NCI-H526 (cell line): ENCODE measurements at places on chromosomes 16 and 17.

DNA sequence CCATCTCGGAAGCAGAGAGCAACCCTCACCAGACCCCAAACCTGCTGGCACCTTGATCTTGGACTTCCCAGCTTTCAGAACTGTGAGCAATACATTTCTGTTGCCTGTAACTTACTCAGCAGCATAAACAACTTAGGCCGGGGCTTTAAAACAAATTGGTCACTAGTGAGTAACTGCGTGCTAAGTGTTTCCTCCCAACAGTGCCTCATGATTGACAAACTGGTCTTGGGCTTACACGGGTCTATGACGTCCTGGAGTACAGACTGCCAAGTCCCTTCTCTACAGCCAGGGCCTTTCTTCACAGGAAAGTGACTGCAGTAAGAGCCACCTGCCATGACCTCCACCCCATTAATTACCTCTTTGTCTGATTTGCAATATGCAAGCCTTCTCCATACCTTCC lies 136.7 kb downstream of the XYLT1 start:
- DNase-seq = no peak

- no peak for DNase-seq
These were observed 91.9 kb downstream of the CRISPLD2 start for GRCh38 chr16:84911486-84912216.

- no peak for DNase-seq
These were observed 43.2 kb downstream of the CLEC16A start for GRCh38 chr16:10987361-10988163.

DNA sequence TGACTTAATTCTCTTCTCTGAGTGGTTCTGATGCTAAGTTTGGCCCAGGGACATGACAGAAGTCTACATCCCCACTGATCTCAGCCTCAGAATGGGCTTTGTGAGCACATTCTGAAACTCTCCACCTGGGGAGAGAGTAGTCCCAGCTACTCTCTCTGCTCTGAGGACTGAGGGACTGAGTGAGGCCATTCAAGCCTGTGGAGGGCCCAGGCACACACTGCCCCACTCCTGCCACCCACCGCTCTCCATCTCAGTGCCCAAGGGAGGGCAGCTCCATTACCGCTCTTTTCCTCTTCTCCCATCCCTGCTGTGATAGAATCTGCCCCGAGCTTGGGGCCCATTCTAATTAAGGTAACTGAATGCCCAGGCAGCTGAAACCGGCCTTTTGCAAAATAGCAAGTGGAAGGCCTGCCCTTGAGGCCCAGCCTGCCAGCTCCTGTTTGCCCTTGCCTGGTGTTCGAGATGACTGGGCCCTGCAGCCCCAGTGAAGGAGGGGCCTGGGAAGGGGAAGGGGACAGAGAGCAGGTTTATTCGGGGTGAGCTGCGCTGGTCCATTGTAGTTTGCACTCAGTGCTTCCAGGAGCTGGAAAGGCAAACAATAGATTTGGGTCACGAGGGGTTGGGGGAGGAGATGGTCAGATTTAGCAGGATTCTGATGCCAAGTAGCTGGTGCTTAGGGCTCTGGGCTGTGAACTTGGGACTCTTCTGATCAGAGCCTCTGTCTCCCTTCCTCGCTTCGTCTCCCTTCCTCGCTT lies 76.2 kb downstream of the RAB11FIP4 start:
- peak; percentile 88 for DNase-seq

DNA sequence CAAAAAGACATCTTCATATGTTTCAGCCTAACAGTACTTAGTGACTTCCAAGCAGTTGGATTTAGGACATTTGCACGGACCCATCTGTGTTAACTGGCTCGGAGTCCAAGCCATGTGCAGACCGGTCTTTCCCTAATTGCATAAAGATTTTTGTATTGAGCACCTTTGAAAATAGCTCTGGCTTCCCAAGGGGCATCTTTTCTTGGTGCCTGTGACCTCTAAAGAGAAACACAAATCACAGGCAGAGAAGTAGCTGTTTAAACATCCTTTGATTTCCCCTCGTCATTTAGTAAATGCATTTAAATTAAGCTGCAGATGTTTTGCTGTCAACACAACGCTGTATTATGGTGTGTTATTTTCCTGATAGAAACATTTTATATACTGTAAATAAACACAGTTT lies 288.2 kb upstream of the SALL1 start:
- no peak for DNase-seq

GRCh38 chr16:9946022-9946720 lies 236.1 kb downstream of the GRIN2A start:
- DNase-seq = no peak

GRCh38 chr16:12398683-12399047 lies 405.0 kb downstream of the CPPED1 start:
- DNase-seq = no peak

DNA sequence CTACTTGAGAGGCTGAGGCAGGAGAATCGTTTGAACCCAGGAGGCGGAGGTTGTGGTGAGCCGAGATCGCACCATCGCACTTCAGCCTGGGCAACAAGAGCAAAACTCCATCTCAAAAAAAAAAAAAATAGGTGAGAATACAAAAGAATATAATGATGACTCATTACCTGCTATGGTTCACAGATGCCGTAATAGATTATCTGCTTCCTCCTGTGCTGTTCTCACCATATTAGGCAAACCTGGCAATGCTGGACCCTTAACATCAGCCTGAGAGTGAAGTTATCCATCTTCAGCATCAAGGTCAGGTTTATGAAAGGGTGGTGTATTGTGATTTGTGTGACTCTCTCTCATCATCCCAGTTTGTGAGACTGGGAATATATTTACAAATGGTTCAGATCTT lies 271.3 kb upstream of the CPHXL start:
- no peak for DNase-seq

- DNase-seq = no peak
These were observed 15.1 kb upstream of the SLC52A1 start for GRCh38 chr17:5050278-5050677.

- DNase-seq = no peak
These were observed 193.6 kb downstream of the MAP2K6 start for GRCh38 chr17:69608141-69608540.

GRCh38 chr16:13453938-13454553 lies 465.9 kb upstream of the ERCC4 start:
- DNase-seq = peak; percentile 51

- peak; percentile 21 for DNase-seq
These were observed 26.8 kb upstream of the ENDOV start for GRCh38 chr17:80388175-80388574.

DNA sequence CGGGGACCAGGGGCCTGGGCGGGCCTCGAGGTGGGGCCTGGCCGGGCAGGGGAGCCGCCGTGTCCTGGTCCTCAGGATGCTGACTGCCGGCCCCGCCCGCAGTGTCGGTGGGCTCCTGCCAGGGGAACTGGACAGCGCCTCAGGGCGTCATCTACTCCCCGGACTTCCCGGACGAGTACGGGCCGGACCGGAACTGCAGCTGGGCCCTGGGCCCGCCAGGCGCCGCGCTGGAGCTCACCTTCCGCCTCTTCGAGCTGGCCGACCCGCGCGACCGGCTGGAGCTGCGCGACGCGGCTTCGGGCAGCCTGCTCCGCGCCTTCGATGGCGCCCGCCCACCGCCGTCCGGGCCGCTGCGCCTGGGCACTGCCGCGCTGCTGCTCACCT lies 2.3 kb upstream of the PAQR4 start:
- DNase-seq = no peak

DNA sequence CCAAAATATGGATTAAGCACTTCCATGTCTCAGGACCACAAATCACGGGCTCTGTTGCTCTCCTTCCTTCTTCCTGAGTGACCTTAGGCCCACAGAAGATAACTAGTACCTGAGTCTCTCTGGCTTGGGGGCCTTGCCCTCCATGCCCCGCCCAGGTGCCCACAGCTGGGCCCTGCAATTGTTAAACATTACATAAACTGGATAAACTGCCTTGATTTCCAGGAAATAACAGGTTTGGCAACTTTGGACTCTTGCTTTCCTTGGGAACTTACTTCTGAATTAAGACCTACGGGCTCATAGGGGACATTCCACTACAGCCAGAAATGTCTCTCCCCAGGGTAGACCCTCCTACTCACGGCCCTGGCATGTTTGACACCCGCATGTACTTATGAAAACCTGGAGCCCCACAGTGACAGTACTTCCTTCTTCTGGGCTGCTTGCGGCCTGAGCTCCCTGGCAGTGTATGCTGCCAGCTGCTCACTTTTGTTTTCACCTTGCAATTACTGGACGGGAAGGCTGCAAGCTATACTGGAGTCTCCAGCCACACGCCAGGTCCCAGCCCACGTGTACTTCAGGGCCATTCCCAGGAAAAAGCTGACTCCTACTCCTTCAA lies 2.3 kb upstream of the UBALD2 start:
- no peak for DNase-seq

DNA sequence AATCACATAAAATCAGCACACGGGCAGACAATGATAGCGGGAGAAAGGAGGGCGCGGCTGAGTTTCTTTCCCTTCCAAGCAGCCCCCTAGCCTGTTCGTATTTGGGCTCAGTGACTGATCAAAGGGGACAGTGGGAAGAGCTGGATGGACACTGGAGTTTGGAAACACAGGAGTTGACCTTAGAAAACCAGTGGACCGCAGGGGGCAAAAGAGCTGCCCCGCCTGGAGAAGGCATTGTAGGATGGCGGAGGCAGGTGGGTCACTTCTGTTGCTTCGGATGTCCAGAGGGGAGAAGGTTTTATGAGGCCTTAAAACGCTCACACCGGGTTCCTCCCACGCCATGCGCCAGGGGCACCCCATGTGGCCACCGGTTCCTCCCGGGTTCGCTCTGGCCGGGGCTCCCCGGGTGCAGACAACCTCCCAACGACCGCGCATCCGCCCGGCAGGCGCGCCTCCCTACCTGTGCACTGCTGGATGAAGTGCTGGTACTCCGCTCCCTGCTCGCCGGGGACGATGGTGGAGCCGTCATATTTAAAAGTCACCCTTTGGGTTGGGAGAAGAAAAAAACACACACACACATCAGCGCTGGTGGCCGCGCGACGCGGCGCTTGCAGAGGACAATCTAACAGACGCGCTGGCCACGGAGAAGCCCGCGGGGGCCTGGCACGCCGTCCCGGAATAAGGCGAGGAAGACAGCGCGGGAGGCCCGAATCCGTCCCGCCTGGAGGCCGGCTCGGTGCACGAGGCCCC lies 662 bp downstream of the COTL1 start:
- DNase-seq = peak; percentile 37

- DNase-seq = no peak
These were observed 271.5 kb downstream of the PHKB start for GRCh38 chr16:47732523-47733111.

GRCh38 chr17:81635973-81636504 lies 873 bp downstream of the NPLOC4 start:
- DNase-seq = no peak

DNA sequence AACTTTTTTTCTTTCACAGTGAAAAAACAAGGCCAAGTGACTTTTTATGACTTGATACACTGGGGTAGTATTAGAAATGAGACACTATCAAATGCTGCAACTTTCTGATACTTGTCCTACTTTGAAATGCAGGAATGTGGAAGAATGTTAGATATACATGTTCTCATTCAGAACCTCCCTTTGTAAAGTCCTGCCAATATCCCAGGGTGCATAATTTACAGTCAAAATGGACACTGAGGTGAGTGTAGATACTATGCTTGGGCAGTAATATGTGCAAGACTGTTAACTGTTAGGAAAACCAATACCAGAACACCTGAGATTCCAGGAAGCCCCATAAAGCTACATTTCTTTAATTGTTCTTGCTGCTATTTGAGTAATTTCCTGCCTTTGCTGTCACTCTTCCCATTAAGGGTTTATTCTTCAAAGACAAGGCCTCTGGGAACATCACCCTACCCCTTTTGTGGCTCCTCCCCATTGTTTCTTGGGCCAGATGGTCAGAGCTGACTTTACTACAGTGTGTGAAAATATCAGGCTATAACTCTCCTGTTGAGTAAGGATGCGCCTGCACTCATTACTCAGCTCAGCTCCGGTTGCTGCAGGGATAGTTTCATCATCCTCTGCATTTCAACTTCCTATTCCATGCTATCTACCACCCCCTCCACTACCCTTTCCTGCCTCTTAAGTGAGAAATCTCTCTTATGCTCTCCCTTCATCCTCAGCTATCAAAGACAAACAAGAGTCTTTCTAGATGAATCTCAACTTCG lies 48.7 kb downstream of the TMEM100 start:
- DNase-seq = no peak

GRCh38 chr16:8323153-8323552 lies 267.2 kb downstream of the TMEM114 start:
- DNase-seq = no peak

DNA sequence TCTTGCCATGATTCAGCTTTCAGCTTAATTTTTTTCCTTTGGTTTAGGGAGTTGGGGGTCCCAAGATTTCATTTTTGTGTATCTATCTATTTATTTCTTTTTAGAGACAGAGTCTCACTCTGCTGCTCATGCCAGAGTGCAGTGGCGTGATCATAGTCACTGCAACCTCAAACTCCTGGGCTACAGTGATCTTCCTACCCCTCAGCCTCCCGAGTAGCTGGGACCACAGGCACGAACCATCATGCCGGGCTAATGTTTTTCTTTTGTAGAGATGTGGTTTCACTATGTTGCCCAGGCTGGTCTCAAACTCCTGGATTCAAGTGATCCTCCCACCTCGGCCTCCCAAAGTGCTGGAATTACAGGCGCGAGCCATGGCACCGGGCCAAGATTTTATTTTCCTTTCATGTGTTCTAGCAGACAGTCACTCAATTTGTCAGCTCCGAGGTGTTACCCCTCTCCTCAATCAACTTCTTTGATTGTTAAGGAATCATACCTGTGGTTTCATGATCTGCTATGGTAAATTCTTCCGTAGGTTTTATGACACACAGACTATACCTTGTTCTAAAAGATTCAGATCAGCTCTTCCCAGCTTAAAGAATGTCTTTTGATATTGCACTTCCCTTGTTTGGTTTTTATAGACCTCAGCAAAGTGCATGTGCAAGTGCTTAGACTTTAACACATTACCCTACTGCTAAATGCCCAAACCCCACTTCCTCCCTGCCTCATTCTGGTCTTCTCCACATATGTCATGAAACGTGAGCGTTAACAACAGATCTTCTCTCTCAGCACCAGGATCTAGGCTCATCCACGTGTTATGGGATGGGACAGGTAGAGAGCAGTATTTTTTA lies 13.0 kb downstream of the UNC45B start:
- no peak for DNase-seq

GRCh38 chr17:37391146-37391545 lies 15.4 kb downstream of the C17orf78 start:
- no peak for DNase-seq

- no peak for DNase-seq
These were observed 96.9 kb upstream of the KCNJ16 start for GRCh38 chr17:69978056-69978646.
